Sciatic nerve (tissue), 2 donors: ENCODE measurements at places on chromosomes 2 and 18. TPM values are rescaled to one million over a fixed set of nuclear protein-coding genes. Genes with fewer than 3 reads are reported as not detected.

PLA2R1 gene
- 31.6 TPM for total RNA-seq

REG1B gene
- total RNA-seq = 2.3 TPM

DNA sequence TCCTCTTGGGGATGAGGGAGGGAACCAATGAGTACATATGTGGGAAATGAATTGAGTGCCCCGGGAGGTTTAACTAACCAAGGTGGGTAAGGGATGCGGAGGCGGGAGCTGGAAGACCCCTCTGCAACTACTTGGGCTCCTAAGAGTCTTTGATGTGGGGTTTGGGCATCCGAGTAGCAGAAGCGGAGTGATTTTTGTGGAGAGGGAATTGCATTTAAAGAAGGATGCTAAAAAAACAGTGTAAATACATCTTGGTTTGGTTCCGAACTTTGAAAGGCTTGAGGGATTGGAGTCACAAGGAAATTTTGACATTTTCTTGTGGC is 215.7 kb downstream of the MCFD2 start:
- no peak for DNase-seq

- DNase-seq = no peak
Observed at GRCh38 chr2:197204519-197205250, 105.9 kb downstream of the ANKRD44 start.

DNA sequence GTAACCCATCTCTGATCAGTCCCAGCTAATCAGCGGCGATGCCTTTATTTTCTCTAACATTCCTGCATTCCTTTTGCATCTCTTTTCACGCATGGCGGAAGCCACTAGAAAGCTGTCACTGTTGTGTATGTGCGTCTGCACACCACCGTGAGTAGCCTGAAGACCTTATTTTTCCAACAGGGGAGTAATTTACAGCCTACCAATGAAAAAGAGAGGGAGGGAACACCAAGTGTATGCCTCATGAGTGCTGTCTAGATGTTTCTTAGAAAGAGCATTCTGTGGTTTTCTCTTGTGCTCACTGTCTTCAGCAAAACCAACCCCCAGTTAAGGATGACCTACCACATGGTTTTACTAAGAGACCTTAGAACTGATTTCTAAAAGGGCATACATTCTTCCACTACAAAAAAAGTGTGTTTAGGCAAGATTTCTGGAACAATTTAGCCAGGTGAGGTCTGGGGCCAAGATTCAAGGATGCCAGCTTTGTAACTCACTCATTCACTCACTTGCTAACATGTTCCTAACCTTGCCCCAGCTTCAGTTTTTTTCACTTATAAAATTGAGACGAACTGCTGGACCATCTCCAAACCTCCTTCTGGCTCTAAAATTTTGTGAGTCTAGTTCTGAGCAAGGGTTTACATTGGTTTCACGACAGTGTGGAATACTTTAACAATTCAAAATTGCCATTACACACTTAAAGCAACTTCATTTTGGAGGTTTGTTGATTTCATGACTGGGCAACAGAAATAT is 51.4 kb downstream of the BCL2 start:
- no peak for DNase-seq

DNA sequence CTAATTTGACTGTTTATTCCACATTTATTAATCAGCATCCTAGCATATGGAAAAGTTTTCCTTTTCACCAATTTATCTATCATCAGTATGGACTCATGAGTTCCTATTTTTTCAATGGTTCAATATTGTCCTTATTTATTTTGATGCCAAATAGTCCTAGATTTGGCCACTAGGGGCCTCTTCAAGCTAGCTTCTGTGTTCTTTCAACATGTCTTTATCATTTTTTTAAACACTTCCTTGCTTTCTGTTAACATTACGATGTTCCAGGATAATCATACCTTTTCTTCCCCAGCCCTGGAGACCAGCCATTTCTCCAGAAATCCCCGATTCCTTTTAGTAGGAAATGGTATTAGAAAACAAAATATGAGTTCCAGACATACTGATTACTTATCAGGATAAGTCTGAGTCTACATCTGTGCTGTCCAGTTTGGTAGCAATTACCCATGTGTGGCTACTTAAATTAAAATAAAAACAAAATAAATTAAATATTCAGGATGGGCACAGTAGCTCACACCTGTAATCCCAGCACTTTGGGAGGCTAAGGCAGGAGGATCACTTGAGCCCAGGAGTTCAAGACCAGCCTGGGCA is 70.6 kb downstream of the RPE start:
- no peak for DNase-seq

DNA sequence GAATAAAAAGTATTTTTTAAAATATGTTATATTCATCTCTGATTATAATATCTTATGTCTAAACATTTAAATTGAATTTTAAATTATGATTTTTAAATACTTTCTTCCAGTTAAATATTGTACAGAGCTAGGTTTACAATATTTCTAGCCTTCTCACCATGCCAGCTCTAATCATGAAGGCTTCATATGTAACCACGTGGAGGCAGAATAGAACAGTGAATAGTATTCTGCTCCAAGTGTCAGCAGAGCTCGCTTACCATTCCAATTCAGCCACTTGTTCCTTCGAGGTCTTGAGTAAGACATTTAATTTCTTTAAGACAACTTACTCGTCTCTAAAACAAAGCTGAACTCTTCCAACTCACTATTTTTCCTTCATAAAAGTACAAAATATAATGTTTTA is 871.8 kb downstream of the SUCLG1 start:
- DNase-seq = no peak

DNA sequence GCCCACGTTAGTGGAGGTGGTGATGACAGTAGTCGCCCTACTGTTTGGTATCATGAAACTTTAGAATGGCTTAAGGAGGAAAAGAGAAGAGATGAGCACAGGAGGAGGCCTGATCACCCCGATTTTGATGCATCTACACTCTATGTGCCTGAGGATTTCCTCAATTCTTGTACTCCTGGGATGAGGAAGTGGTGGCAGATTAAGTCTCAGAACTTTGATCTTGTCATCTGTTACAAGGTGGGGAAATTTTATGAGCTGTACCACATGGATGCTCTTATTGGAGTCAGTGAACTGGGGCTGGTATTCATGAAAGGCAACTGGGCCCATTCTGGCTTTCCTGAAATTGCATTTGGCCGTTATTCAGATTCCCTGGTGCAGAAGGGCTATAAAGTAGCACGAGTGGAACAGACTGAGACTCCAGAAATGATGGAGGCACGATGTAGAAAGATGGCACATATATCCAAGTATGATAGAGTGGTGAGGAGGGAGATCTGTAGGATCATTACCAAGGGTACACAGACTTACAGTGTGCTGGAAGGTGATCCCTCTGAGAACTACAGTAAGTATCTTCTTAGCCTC is 16.2 kb downstream of the MSH6 start:
- no peak for DNase-seq
